ENCODE measurements at places on chromosomes 2 and 18. TPM values are rescaled to one million over a fixed set of nuclear protein-coding genes. Genes with fewer than 3 reads are reported as not detected.

CDH19 gene
- 12.0 TPM for total RNA-seq

- DNase-seq = no peak
- no peaks in the 10 kb centered on the region for H3K4me1 ChIP-seq
- no peak overlapping the region for H3K4me3 ChIP-seq
- H3K27ac ChIP-seq = no peak overlapping the region
- no peaks in the 10 kb centered on the region for H3K36me3 ChIP-seq
Observed at GRCh38 chr18:63534615-63535014, 7.6 kb upstream of the SERPINB12 start.

IL1F10 gene
- not detected for total RNA-seq

GRCh38 chr2:221310730-221311129 lies 261.4 kb downstream of the EPHA4 start:
- H3K4me1 ChIP-seq = no peaks in the 10 kb centered on the region
- no peak overlapping the region for H3K4me3 ChIP-seq
- H3K36me3 ChIP-seq = no peaks in the 10 kb centered on the region
- no peak overlapping the region for H3K27ac ChIP-seq

DNA sequence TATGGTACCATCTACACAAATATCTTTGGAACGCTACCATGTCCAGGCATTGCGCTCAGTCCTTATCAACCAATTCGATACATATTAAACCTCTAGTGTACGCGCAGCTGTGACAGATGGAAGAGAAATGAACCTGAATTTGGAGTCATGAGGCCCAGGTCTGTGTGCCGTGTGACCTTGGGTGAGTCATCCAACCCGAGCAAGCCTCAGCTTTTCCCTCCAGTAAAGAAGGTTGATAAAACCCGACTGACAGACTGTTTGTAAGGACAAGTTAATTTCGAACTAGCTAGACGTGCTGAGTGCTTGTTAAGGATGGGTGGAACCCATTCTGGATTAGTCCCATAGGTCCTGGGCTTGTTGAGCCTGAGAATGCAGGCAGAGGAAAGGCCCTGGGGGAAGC lies 28.2 kb downstream of the GREB1 start:
- peaks cover 10% of the 10 kb centered on the region for H3K27me3 ChIP-seq
- H3K36me3 ChIP-seq = no peaks in the 10 kb centered on the region
- no peak overlapping the region for H3K27ac ChIP-seq
- no peak overlapping the region for H3K4me3 ChIP-seq

GRCh38 chr2:220876080-220876824 lies 695.9 kb downstream of the EPHA4 start:
- DNase-seq = no peak
- no peaks in the 10 kb centered on the region for H3K4me1 ChIP-seq
- no peak overlapping the region for H3K27ac ChIP-seq
- H3K27me3 ChIP-seq = no peaks in the 10 kb centered on the region

DNA sequence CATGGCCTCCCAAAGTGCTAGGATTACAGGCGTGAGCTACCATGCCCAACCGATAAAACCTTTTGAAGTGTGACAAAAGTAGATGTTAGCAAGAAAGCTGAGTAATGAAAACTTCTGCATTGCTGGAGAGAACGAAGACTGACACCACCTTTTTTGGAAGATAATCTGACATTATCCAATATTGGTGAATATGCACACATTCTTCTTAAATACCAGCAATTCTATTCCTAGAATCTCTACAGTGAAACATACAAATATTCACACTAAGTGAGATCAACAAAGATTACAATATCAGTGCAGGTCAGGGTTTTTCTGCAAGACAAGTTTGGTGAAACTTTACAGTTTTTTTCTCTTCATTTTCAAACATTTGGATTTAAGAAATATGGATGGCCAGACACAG lies 7.8 kb downstream of the PIAS2 start:
- H3K4me1 ChIP-seq = no peaks in the 10 kb centered on the region
- DNase-seq = no peak

GRCh38 chr18:26526128-26526965 lies 22.0 kb downstream of the KCTD1 start:
- H3K27ac ChIP-seq = no peak overlapping the region
- no peak for DNase-seq
- H3K27me3 ChIP-seq = no peaks in the 10 kb centered on the region
- H3K4me3 ChIP-seq = no peak overlapping the region
- H3K4me1 ChIP-seq = no peaks in the 10 kb centered on the region

- DNase-seq = no peak
- no peaks in the 10 kb centered on the region for H3K36me3 ChIP-seq
- no peaks in the 10 kb centered on the region for H3K27me3 ChIP-seq
Observed at GRCh38 chr2:145736871-145737270, 1217.0 kb upstream of the ZEB2 start.

DNA sequence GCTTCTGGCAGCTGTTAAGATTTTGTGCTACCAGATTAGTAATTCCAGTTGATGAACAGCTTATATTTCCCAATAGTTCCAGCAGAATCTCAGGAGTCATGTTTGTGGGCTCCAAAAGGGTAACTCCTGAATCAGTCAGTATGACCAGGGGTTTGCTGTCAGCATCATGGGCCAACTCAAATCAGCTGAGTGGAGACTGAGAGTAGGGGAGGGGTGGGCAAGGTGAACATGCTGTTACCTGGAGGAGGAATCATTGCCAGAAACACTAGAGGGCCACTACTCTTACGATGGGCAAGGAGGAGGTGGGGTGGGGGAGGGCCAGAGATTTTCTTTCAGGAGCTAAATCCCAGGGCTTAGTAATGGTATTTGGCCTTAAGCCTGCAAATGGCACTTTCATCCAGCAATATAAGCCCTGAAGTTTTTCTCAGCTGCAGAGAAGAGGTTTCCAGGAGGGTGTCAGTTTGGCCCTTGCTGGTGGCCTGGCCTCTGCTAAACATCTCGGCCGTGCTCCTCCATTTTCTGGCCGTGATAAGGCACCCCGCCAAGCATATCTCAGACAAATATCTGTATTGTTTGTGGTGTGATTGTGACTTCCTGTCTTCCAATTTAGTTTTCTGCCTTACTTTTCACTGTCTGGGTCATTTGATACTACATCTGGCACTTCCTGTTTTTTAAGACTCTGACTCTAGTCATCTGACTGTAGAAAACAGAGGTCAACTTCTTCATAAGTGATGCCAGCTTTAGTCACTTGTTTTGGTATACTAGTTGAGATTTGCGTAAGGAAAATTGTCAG lies 120.5 kb upstream of the CXCR4 start:
- H3K36me3 ChIP-seq = no peaks in the 10 kb centered on the region
- DNase-seq = no peak
- H3K4me1 ChIP-seq = peaks cover 15% of the 10 kb centered on the region
- H3K27ac ChIP-seq = peak overlapping the region; percentile 63
- H3K4me3 ChIP-seq = no peak overlapping the region
- no peaks in the 10 kb centered on the region for H3K27me3 ChIP-seq

EVA1A gene
- total RNA-seq = 1.00 TPM

RSAD2 gene
- total RNA-seq = 5.7 TPM
